ENCODE measurements at places on chromosomes 7 and 10.

GRCh38 chr10:70145666-70146488 lies 623 bp downstream of the TYSND1 start:
- DNase-seq, result no peak

- DNase-seq, result no peak
These were observed 765 bp downstream of the SLC25A40 start for GRCh38 chr7:87875151-87876039.

DNA sequence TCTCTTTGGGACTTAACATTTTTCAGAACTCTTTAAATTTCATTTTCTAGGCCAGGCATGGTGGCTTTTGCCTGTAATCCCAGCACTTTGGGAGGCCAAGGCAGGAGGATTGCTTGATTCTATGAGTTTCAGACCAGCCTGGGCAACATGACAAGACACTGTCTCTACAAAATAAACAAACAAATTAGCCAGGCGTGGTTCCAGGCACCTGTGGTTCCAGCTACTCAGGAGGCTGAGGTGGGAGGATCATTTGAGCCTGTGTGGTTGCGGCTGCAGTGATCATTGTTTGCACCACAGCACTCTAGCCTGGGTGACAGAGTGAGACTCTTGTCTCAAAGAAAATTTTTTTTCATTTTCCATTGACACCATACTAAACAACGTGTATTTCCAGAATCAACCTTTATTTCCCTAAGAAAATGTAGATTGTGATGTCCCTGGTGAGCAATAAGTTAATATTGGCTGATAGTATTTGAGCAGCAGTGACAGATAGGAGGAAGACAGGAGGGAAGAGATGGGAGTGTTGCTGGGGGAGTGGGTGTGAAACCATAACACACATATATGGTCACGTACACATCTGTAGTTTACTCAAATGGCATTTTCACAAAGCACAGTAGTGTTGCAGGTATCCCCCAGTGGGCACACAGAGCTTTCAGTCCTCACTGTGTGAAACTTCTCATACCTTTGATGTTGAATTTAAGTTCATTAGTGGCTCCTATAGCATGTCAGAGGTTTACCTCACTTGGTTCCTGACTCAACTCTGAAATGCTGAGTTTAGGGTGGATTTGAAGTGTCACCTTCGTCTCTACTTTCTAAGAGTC lies 205.6 kb downstream of the AUTS2 start:
- DNase-seq, result no peak

DNA sequence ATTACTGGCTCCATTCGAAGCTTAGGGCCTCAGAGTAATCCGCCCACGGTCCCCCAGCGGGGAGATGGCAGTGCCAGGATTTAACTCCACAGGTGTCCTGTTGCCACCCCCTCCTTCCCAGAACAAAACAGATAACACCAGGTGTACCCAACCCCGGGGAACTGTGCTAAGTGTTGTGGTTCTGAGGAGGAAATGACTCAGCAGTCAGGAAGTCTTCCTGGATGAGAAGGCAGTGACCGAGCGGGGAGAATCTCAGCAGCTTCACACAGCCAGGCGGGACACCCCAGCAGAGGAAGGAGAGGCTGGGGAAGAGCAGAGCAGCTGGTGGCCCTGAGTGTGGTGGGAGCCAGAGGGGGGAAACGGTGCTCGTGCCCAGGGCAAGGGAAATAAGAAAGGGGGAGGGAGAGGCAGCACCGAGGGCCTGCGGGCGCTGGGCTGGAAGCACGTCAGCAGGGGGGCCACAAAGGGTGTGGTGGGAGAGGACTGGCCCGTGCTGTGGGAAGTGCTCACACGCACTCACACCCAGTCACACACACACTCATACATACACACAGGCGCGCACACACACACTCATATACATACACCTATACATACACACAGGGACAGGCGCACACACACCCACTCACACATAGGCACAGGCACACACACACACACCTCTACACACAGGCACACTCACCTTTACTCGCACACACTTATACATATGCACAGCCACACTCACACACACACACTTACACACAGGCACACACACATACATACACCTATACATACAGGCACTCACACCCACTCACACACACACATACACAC lies 59.8 kb upstream of the CHST15 start:
- DNase-seq, result no peak

DNA sequence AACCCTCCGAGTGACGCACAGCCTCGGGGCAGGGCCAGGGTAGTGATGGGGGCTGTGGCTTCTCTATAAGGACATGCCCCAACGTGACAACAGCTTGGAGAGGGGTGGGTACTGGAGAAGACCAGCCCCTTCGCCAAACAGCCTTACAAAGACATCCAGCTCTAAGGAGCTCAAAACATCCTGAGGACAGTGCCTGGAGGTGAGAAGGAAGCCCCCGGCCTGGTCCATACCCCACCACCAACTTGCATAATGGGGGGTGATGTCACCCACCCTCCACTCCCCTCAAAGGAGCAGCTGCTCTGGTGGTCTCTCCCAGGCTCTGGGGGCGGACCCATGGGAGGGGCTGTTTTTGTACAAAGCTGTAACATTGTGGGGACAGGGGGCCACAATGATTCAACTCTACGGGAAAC lies 15.1 kb downstream of the PRSS2 start:
- DNase-seq, result no peak

DNA sequence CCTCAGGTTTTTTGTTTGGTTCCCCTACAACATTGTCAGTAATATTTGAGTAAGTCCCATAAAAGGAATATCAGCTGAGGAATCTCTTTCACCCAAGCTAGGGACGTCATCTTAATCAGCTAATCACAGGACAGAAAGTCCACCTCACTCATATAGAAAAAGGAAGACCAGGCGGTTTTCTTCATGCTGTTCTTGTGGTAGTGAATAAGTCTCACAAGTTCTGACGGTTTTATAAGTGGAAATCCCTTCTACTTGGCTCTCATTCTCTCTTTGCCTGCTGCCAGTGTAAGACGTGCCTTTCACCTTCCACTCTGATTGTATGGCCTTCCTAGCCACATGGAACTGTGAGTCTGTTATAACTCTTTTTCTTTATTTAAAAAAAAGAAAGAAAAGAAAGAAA lies 308.1 kb upstream of the PFKP start:
- no peak for DNase-seq

DNA sequence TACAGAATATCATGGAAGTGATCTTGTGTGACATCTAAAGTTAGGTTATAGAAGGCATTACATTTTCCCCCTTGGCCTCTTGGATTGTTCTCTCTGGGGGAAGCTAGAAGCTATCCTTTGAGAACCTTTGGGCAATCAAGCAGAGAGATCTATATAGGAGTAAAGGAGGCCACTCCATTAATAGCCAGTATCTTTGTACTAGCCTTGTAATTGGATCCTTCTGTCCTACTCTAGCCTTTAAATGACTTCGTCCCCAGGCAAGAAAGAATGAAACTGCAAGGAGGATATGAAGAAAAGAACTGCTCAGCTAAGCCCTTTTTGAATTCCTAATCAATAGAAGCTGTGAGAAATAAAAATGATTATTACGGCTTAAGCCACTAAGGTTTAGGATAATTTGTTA lies 230.9 kb downstream of the AGMO start:
- no peak for DNase-seq

DNA sequence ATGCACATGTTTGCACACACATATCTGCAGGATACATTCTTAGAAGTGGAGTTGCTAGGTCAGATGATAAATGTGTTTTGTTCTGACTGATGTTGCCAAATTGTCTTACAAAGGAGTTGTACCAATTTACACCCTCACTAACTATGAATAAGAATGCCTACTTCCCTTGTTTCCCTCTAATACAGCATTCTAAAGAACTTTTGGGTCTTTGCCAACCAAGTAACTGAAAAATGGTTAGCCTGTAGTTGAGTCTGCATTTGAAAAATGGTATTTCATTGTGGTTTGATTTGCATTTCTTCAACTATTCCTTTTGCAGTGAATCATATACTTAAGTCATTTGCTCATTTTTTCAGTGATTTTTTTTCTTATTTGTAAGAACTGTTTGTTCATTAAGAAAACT lies 48.4 kb downstream of the TMEM26 start:
- no peak for DNase-seq

DNA sequence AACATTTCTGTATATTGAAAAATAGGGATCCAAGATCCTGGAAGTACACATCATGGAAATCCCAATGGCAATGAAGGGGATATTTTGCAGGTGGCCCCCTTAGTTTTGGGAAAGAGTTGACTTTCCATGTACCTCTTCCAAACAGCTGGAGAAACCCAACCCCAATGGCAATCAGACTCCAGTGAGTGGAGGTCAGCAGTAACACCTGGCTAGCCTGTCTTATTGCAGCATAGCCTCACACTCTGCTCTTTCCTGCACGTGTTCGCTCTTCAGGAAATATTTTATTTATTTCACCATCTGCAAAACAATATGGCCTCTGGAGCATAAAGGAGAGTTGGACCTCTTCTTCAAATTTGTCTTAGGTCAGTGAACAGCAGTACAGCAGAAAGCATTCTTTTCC lies 340.0 kb upstream of the NRP1 start:
- no peak for DNase-seq

DNA sequence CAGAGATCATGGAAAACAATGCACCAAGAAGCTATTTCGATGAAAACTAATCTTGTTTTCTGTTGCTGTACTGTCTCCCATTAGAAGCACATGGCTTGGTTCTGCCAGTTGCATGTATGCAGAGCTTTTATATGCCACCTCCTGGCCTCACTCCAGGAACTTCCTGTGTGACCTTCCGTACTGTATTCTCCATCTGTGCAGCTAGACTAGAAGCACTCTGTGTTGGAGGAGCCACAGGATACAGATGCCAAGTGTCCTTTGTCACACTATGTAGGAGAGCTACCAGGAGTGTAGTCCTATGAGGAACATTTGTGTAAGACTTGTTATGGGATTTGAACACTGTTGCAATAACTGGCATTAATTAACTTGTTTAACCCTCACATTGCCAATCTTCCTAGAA lies 503.5 kb upstream of the TPK1 start:
- no peak for DNase-seq

DNA sequence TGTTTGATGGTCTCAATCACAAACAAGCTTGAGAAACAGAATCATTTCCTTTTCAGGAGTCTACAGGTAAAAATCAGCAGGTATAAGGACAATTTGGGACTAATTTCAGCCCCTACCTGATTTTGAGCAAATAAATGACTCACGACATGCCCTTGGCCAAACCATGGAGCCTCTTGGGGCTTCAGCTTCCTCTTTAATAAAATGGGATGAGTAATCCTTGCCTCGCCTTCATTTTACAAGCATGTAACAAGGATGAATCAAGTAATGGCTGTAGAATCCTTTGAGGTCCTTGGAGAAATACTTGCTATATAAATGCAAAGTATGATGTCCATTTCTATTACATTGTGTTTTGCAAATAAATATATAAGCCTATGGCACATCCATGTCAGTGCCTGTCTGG lies 212.8 kb upstream of the PODXL start:
- DNase-seq, result no peak

DNA sequence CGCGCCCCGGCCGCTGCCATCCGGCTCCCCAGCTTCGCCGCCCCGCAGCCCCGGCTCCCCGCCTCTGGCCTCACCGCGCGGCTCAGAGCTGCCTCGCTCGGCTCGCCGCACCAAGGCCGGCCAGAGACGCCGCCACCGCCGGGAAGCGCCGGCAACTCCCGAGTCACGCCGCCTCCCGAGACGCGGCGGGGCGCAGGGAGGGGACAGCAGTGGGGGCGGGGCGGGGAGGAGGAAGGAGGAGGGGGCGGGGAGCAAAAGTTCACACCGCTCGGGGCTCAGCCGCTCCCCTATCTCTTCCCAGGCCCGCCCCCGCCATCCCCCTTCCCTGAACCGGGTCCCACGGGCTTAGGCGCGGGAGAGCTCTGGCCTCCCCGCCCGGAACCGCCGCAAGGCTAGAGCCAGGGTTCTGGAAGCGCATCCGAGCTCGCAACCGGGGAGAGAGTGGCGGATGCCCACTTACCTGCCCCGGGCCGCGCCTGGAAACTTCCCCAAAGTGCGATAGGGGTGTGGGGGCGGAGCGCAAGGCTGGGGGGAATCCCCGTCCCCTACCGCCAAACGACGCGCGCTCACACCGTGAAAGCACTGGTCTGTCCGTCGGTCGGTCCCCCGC lies 1.0 kb downstream of the CHST15 start:
- DNase-seq, result no peak

GRCh38 chr10:73653701-73654100 lies 2.1 kb downstream of the SYNPO2L start:
- DNase-seq, result no peak

GRCh38 chr10:84715911-84716310 lies 387.5 kb downstream of the CCSER2 start:
- no peak for DNase-seq

All from cortex of kidney (tissue), 1 donor.